NB4 (cell line): ENCODE measurements at places on chromosomes 6 and 20.

- DNase-seq: no peak
These were observed 286.1 kb upstream of the PLCB4 start for GRCh38 chr20:8782804-8783203.

GRCh38 chr20:61830241-61830930 is 235.3 kb downstream of the TAF4 start:
- peak; percentile 46 for DNase-seq

GRCh38 chr20:1427457-1428054 is 34.7 kb upstream of the FKBP1A start:
- peak; percentile 31 for DNase-seq

- DNase-seq: no peak
These were observed 143.6 kb downstream of the VEGFA start for GRCh38 chr6:43913375-43914271.
